ENCODE measurements at places on chromosomes 7 and 10.

DNA sequence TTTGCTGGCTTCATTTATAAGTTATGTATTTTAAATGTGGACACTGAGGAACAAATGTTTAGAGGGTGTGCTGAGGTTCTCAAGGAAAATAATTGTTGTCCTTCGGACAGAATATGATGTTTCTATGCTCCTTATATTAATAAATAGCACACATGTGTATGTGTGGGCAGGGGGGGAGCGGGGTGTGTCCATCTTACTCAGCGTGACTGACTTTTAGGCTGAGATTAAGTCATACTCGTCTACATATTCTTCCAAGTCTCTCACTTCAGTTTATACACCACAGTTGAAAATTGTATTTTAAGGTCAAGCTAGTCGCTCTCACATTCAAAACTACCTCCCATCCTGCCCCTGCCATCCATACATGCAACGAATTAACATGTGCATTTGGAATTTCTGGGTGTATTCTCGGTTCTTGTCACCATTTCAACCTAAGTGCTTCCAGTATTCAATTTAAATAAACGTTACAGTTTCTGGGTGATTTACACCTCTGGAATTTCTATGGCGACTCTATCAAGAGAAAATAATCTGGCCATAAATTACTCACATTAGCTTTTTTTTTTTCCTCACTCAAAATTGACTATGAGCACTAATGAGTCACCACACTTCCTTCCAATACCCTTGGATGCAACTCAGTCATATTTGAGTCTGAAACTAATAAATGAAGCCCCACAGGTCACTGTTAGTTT is 3.3 kb downstream of the PCDH15 start:
- no peak for DNase-seq

DNA sequence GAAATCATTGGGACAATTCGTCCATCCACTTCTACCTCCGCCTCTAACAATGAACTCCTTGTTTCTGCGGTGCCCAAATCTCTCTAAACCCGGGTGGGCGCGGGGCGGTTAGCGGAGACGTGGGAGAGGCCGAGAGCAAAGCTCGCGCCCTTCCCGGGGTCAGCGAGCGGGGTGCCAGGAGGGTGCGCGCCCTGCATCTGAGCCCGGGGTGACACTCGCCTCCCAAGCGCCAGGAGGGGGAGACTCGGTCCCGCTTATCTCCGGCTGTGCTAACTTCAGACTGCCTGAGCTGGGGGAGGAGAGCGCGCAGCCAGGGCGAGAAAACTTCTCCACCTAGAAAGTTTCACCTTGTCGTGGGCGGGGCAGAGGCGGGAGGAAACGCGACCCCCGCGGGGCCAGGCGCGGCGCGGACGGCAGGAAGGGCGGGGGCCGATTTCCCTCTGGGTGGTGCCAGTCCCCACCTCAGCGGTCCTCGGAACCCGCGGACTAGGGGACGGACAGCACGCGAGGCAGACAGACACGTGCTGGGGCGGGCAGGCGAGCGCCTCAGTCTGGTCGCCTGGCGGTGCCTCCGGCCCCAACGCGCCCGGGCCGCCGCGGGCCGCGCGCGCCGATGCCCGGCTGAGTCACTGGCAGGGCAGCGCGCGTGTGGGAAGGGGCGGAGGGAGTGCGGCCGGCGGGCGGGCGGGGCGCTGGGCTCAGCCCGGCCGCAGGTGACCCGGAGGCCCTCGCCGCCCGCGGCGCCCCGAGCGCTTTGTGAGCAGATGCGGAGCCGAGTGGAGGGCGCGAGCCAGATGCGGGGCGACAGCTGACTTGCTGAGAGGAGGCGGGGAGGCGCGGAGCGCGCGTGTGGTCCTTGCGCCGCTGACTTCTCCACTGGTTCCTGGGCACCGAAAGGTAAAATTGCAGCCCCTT is at the start of gene MET:
TSS of gene MET (plus strand) at position 516 of the 915 bp plus-strand sequence. CDS start 26,889 bp downstream, outside the sequence.
- peak; percentile 76 for DNase-seq

DNA sequence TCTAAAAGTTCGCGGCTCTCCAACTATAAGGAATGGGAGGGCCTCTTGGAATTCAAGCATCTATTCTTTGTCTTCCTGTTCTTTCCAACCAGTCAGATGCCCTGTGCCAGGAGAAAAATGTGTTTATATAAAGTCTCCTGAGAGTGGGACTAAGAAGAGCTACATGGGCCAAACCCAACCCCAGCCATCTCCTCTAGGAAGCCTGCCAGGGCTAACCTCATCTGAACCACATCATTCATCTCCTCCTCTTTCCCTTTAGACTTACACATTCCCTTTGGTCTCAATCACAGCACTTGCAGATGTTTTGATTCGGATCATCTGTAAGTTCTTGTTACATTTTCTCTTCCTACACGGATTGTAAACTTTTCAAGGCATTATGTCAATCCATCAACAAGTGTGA is 62.6 kb downstream of the DOCK4 start:
- DNase-seq = peak; percentile 50

- DNase-seq = no peak
These were observed 178.4 kb downstream of the NSUN6 start for GRCh38 chr10:18472977-18473376.

- no peak for DNase-seq
These were observed 96.6 kb downstream of the ZNF248 start for GRCh38 chr10:37760817-37761216.

DNA sequence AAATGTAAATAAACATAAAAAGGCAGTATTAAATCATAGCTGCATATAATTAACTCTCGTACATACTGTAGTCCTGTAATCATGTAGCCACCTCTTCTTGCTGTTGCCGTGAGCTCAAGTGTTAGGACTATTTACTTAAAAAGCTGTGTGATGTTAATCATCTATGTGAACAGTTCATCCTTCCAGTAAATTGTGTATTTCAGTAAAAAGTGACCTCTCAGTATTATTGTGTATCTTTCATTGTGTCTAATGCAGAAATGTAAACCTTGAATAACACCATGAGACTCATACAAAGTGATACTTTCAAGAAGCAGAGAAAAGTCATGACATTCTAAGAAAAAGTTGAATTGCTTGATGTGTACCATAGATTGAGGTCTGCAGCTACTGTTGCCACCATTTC is 38.0 kb downstream of the ADD3 start:
- no peak for DNase-seq

DNA sequence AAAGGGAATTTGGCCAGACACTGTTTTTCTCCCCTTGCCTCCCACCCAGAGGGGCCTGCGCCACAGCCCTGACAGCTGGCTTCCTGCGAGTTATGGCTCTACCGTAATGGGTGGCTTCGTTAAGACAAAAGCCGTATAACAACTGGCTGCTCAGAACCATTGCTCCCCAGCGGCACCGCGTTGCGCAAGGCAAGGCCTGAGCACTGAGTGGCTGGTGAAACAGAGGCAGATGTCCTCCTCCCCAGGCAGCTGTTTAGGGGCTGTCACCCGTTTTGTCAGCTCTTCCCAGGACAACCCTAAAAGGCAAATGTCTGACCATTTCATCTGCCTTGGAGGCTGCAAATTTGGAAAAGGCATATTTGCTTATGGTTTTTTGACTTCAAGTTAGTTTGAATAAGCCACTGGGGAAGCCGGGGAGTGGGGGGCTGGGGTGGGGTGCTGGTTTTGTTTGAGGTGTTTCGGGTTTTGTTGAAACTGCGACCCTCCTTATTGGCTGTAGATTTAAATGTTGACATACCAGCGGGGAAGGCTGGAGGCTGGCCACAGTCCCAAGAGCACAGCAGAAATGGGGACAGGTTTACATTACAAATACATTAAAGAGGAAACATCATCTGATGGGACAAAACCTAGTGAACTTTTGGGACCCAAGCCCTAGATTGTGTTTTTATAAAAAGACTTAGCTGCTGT is 681 bp upstream of the SPOCK2 start:
- no peak for DNase-seq

DNA sequence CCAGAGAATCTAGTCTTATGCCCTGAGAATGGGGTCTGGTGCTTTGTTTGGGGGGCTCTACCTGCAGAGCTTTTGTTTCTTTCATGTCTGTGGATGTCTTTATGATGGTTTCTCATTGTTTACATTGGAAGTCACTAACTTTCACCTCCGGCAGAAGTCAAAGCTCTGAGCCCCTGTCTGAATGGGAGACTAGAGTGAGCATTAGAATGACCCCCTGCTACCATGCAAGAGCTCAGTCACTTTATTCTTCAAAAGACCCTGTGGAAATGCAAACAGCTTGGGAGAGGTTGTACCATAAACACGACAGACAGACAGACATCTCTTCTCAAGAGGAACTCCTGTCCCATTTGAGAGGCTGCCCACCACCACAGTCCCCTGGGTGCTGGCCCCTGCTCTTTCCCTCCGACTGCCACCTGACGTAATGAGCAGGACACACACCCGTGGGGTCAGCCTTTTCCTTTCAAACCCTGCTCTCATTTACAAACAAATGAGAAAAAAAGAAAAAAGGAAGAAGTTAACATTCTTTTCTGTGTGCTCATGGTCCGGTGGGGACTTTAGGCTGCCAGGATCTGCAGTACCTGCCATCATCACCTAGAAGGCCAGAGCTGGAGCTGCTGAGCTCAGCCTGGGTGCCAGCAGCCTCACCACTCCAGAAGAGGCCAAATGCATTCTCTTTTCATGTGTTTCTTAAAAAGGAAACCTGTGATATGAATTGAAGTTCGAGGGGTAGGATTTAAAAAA is 91.6 kb downstream of the FZD1 start:
- no peak for DNase-seq

DNA sequence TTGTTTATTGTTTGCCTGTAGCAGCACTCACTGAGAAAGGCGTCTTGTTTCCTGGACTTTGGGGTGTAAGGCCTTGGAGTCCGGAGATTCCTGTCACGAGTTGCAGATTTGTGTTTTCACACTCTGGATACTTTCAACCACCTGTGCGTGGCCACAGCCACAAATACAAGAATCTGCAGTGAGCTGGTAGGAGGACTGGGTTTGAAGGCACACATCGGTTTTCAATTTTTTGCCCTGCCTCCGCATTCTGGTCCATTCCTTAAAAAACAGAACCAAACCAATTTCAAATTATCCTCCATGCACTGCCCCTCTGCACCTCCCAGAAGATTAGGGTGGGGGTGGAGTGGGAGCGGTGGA is 619 bp downstream of the EXOC4 start:
- DNase-seq = peak; percentile 13

DNA sequence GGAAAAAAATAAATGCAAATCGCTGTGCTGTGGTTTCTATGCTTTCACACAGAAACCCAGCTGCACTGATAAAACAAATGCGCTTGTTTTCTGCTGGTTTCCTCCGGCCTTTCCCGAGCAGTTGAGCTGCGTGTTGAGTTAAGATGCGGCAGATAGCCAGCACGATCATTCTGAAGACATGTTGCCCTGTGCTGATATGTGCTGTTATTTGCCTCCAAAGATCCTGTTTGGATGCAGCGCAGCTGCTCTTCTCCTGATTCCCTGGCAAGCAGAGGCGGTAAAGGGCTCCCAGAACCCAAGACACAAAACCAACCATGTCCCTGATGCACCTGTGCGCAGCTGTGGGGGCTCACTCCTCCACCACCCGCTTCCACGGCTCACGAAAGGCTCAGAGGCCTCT is 225.4 kb downstream of the PAXIP1 start:
- no peak for DNase-seq

DNA sequence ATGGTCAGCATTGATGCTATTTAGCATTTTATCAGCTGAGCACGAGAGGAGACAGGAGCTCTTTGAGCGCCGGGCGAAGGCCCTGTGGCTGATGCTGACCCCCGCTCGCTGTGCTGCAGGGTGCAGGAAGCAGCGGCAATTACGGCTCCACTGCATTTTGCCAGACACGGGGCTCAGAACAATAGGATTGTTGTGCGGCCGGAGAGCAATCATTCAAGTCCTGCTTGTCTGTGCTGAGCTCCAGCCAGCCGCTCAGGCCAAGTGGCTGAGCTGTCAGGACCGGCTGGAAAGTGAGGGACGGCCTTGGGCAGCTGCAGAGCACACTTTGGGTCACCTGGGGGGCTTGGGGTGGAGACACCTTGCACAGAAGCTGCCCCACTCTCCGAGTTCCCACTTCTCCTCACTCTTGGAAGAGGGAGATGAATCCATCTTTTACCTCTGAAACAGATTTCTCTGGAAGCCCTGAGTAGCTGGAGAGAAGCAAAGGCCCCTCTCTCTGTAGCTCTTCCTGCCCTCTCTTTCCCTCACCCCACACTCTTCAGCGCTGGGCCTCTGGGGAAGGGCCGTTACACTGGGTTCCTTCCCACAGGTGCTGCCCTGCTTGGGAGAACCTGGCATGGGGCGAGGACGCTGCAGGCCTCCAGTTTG is 17.3 kb upstream of the ADARB2 start:
- DNase-seq = no peak
